Stimulated activated CD8-positive, alpha-beta memory T cell treated with anti-CD3 and anti-CD28 coated beads, Interleukin-2, amount 100 ng/mL, for 1 hour (primary cell): ENCODE measurements at places on chromosomes 1 and 21.

DNA sequence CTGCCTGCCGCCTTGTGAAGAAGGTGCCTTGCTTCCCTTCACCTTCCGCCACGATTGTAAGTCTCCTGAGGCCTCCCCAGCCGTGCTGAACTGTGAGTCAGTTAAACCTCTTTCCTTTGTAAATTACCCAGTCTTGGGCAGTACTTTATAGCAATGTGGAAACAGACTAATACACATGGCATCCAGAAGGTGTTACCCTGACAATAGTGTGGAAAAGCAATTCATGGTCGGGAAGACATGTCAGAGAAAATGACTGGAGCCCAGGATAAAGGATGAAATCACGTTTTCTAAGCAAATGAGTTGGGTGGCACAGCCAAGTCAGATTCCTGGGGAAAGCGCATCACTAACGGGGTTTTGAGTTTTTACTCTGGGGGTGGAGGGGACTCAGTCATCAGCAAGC lies 76.4 kb downstream of the HLCS start:
- no peak for DNase-seq

DNA sequence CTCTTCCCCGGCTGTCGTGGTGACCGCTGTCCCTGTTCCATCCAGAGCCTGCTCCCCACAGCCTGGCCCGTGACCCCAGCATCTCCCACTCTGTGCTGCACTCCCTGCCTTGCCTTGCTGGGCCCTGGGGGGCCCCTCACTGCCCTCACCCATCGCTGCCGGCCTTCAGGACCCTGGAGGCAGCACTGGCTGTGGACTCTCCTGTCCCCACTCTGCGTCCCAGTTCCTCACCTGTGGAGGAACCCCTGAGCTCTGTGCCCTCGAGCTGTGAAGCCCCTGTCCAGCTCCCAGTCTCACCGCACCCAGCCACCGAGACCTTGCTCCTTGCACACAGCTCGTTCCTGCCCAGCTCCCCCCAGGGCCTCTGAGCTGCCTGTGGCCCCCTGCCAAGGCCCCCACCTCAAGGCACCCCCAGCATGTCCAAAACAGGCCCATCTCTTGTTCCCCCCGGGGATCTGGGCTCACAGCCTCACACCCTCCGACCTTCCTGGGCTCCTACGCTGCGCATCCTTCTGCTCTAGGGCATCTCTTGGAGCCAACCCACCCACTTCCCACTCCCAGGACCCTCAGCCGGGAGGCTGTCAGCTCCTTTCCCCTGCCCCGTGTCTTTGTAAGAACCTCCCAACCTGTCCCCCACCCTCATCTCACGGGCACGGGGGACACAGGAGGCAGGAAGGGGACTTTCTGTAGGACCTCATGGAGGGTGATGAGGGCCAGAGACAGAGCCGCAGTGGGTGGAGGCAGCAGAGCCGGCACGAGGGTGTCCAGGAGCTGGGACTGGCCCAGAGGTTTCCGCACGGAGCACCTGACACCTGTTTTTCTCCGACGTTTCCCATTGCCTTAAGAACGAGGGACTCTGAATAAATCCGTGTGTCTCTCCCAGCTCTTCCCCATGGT lies 109.3 kb downstream of the WDR4 start:
- no peak for DNase-seq

- DNase-seq: no peak
These were observed 15.8 kb downstream of the GPSM2 start for GRCh38 chr1:108892356-108893140.

DNA sequence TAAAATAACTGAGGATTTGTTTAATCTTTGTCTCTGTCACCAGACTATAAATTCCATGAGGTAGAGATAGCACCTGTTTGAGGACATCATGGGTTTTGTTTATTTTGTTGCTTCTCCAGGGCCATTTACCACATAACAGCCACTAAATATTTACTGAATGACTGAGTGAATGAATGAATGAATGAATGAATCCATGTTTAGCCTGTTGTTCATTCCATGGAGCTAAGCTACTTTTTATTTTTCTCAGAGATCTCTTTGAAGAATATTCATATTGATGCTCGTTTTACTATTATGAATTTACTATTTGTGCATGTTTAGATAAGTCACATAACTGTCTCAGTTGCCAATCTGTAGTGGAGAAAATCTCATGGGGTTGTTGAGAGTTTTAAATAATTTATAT lies 17.7 kb downstream of the LRRC8B start:
- DNase-seq: no peak

DNA sequence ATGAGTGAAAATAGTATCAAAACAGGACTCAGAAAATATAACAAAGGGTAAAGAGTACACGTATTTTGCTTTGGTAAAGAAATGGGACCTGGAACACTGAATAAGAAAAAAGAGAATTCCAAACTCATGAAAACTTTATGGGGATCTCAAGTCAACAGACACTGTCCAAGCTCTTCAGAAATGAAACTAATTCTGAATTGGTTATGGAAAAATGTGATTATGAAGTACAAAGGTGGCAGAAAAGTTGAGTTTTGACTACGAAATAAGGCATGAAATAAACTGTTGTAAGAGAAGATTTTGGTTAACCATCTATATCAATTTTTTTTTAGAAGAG lies 8.4 kb downstream of the EGLN1 start:
- no peak for DNase-seq

DNA sequence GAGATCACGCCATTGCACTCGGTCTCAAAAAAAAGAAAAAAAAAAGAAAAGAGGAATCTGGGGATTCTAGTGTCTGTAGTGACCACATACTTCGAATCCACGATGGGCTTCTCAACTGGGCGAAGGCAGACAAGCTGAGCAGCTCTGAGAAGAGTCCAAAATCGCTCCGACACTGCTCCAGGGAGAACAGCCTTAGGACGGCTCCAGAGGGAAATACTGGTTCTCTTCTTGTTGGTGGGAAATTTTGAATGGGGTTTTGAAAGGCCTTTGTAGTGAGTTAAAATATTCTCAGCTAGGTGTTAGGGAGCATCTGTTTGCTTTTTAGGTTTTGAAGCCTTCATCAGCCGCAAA lies 18.3 kb upstream of the HJV start:
- no peak for DNase-seq

- DNase-seq: no peak
These were observed 7.3 kb downstream of the FCRLB start for GRCh38 chr1:161728376-161729226.

- no peak for DNase-seq
These were observed 17.9 kb downstream of the STK40 start for GRCh38 chr1:36367798-36368197.

DNA sequence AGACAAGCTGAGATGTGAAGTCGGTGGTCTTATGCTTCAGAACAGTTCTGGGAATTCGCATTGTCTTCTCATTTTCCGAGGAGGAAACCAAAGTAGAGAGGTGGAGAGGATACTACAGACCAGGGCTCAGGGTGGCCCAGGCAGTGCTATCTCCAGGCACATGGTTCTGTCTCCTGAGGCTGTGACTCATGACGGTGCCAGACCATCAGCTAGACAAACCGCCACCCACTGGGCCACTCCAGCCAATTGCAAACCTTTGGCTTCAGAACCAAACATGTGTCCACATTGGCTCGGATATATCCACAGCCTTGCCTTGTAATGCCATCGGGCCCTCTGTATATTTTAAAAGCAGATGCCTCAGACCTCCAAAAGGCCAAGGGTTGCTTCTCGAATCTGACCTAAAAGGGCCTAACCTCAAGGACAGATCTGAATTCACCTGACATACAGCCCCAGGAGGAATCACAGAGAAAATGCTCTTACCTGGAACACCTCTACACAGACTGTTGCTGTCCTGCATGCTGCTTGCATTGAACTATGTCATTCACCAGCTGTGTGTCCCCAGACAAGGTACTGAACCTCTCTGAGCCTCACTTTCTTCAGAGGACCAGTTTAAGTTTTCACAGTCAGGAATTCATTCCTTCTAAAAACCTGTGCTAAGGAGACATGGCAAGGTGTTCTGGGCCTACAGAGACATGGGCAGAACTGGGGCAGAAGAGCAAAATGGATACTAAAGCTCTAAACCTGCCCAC lies 224.9 kb upstream of the JUN start:
- no peak for DNase-seq

DNA sequence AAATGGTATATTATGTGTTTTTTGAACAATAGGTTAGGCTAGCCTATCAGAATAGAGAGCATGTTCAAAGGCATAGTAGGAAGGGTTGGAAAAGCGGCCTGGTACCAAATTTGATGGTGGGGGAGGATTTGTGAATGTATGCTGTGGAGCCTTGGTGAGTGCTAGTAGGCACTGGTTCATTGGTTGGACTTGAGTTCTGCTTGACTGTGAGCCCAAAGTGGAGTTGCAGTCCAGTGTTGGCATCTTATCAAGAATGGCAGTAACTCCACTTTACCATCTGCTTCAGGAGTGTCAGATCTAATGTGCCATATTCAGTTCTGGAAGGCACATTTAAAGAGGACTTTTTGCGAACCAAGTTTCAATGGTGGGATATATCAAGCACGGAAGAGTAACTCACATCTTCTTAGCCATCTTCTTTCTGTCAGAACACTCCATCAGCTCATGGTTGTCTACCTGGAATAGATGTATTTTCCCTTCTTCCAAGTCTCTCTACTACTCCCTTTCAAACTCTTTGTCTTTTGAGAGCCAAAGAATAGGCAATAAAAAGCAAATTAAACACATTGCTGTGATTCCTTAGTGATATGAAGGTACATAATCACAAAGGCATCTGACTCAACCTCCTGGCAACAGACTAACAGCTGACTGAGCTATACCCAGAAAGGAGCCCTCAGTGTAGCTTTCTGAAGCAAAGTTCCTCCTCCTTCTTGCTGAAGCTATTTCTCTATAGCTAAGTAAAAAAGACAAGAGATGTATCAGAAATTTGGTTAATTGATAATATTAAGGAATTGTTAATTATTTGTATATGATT lies 21.7 kb downstream of the LRRC8B start:
- no peak for DNase-seq

DNA sequence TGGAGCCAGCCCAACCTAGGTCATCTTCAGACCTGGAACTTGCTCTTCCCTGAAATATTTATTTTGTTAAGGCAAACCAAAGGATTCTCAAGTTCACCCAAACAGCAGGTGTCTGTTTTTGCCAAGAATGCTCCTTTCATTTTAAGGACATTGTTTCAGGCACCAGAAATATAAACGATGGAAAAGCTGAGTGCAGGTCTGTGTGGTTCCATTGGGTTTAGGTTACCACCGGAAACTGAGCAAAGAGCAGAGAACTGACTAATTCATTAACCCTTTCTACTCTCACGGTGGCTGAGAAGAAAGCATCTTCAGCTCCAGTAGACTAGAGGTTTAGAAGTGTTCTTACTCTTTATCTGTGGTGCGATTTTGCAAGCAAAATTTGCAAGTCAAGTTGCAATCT lies 38.0 kb upstream of the ZC3H11B start:
- no peak for DNase-seq

- no peak for DNase-seq
These were observed 42.2 kb upstream of the TARBP1 start for GRCh38 chr1:234520908-234521817.

- no peak for DNase-seq
These were observed 2.1 kb upstream of the LCE2B start for GRCh38 chr1:152683846-152684245.

DNA sequence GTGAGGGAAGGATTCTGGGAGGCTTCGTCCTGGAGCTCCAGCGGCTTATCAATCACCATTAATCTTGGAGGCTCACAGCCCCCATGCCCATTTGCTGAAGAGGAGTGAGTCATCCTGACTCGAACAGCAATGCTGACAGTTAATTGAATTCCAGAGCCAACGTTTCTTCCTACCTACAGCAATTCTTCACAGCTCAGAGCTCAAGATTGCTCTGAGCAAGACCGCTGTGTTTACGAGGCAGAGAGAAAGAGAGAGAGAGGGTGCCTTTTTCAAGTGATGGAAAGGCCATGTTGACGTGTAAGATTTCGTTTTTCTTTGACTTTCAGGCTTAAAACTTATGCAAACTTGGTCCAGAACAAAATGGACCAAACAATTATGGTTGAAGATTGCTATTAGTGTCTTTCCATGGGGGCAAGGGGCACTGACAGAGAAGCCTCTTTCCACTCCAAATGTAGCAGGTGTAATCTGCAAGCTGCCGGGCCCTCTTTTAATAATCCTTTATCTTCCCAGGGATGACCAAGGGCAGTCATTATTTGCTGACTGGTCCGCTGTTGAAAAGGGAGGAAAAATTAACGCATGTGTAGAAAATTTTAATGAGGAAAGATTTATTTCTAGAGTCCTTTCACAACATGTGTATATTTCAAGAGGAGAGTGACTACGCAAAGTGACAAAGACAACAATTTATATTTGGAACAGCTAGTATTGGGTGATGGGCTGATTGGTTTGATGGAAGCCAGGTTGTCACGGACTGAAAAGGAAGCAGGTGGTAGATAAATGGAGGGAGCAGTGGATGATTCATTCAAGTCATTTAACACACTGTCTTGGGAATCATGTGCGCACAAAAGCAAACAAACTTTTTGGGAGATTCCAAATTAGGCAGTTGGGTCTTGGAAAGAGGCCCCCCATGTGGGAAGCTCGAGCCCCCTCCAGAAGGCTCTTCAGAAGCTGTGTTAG lies 136.1 kb upstream of the IRF2BP2 start:
- DNase-seq: no peak

DNA sequence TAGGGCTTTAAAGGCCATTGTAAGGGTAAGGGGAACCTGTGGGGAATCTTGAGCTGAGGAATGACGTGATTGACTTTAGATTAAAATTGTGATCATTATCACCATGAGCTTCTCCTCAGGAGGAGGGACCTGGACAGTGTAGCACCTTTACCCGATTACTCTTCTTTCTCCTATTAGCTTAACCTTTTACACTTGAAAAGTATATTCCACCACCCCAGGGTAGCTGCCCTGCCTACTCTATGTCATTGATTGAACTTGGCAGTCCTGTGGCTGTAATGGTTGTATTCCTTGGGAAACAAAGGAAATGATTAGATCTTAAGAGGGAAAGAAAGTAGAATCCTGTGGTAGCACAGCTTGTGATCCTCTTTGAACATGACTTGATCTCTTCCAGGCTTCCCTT lies 47.7 kb downstream of the CACHD1 start:
- DNase-seq: no peak

DNA sequence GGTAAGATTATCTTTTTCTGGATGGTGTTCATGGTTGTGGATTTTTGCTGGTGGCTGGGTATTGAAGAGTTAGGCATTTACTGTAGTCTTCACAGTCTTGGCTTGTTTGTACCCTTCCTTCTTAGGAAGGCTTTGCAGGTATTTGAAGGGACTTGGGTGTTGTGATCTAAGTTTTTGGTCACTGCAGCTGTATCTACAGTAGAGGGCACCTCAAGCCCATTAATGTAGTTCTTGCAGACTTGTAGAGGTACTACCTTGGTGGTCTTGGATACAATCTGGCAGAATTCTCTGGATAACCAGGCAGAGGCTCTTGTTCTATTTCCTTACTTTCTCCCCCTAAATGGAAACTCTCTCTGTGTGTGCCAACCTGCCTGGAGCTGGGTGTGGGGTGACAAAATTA lies 155.8 kb upstream of the BRINP3 start:
- DNase-seq: no peak

GRCh38 chr1:24443241-24443656 lies 27.6 kb downstream of the NIPAL3 start:
- no peak for DNase-seq
